Immature natural killer cell (primary cell): ENCODE measurements at places on chromosomes 1 and 21. TPM values are rescaled to one million over a fixed set of nuclear protein-coding genes. Genes with fewer than 3 reads are reported as not detected.

Gene ST6GALNAC5
- not detected for polyA plus RNA-seq

DNA sequence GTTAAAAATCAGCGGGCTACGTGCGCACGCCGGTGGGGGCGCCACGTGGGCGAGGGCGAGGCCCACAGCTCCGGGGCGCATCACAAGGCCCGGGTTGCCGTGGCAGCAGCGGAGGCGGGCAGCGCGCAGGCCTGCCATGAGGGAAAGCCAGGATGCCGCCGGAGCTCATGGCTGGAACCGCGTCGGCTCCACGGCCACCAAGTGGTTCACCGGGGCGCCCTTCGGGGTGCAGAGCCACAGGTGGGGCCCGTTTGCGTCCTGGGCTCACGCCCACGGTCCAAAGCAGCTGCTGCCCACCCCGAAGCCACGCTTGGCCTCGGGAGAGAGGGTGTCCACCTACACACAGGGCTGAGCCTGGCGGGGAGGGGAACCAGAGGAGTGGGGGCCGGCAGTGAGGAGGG is 4.9 kb upstream of the TTC22 start:
- H3K27ac ChIP-seq, result peak overlapping the region; percentile 94
- H3K27me3 ChIP-seq, result no peaks in the 10 kb centered on the region
- no peaks in the 10 kb centered on the region for H3K36me3 ChIP-seq
- DNase-seq, result no peak
- H3K4me1 ChIP-seq, result peaks cover 87% of the 10 kb centered on the region

DNA sequence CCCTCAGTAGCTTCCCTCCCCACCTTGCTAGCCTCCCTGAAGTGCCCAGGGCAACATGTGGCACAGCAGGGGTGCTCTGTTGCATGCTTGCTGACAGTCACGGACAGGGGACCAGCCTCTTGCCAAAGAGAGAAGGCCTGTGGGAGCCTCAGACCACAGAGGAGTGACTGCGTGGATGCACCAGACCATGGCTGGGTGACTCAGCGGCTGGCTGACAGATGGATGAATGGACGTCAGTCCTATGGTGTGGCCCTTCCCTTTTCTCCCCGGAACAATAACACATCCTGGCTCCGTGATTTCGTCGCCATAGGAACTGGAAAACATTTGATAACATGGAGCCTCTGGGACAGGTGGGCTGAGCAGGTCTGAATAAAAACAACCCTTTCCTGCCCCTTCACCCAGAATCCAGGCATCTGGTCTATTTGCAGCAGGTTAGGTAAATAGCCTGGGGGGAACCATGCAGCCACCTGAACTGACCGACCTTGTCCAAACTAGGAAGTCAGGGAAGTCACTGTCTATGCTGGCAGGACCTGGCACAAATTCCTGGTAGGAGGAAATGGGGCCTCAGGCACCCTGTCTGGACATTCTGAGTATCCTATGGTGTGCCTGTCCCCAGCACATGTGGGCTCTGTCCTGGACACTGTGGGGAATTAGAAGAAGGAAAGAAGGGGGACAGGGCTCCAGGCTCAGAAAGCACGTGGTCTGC is 53.3 kb downstream of the NENF start:
- H3K36me3 ChIP-seq, result no peaks in the 10 kb centered on the region
- DNase-seq, result no peak
- peaks cover 3% of the 10 kb centered on the region for H3K27me3 ChIP-seq
- no peak overlapping the region for H3K4me3 ChIP-seq
- H3K4me1 ChIP-seq, result peaks cover 16% of the 10 kb centered on the region

Gene GPATCH4
- polyA plus RNA-seq, result 15.9 TPM

GRCh38 chr1:58895559-58896145 is 111.8 kb upstream of the JUN start:
- peak; percentile 8 for DNase-seq
- H3K4me1 ChIP-seq, result peaks cover 34% of the 10 kb centered on the region
- H3K4me3 ChIP-seq, result peak overlapping the region; percentile 73
- H3K27me3 ChIP-seq, result no peaks in the 10 kb centered on the region
- peak overlapping the region; percentile 73 for H3K27ac ChIP-seq

Gene GALE
- polyA plus RNA-seq, result 39.9 TPM

DNA sequence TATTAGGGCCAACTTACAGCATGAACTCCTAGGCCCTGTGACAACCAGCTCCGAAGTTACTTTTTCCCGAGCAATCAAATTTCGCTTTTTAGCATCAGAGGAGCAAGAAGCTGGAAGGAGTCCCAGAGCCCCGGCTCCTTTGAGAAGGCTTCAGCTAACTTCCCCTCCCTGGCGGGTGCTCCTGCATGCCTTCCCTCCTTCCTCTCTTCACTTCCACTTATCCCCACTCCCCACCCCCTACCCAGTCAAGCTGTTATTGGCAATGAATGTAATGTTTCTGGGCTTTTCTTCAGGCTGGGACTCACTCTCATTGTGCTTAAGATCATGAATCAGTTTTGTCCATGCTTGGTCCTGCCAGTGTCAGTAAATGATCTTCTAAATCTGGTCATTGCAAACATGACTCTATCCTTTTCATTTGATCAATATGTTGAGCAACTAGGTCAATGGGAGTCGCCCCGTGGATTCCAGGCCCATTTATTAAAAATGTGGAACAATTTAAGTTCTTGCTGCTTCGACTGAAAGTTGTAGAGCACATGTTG is 94.5 kb upstream of the TSPAN2 start:
- no peak overlapping the region for H3K27ac ChIP-seq
- no peaks in the 10 kb centered on the region for H3K36me3 ChIP-seq
- no peak overlapping the region for H3K4me3 ChIP-seq

- no peaks in the 10 kb centered on the region for H3K27me3 ChIP-seq
- no peak overlapping the region for H3K4me3 ChIP-seq
- no peak for DNase-seq
- no peaks in the 10 kb centered on the region for H3K36me3 ChIP-seq
Observed at GRCh38 chr1:29802181-29803068, 566.1 kb downstream of the PTPRU start.

Gene CHIT1
- not detected for polyA plus RNA-seq

DNA sequence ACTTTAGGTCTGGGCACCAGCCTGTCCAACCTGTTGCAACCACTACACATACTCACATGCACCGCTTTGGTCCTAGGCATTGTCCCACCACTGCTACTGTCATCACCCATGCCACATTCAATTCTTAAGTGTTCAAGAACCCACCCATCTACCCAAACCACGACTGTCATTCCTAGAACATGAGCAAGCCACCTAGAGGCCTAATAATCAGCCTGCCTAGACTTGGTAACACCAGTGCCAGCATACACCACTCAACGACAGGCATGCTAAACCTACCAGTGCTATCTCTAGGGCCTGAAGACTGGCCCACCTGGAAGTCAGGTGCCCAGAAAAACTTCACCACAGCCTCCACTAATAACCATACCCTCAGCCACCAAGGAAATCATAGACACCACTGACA is 532.8 kb upstream of the DEPDC1 start:
- no peaks in the 10 kb centered on the region for H3K36me3 ChIP-seq
- no peak for DNase-seq
- H3K4me1 ChIP-seq, result no peaks in the 10 kb centered on the region
- no peak overlapping the region for H3K27ac ChIP-seq

- no peaks in the 10 kb centered on the region for H3K4me1 ChIP-seq
- no peak overlapping the region for H3K27ac ChIP-seq
- peaks cover 9% of the 10 kb centered on the region for H3K27me3 ChIP-seq
Observed at GRCh38 chr1:61171974-61172373, 89.6 kb downstream of the NFIA start.

Gene PGLYRP4
- polyA plus RNA-seq, result not detected

Gene KRTAP12-2
- polyA plus RNA-seq, result not detected

DNA sequence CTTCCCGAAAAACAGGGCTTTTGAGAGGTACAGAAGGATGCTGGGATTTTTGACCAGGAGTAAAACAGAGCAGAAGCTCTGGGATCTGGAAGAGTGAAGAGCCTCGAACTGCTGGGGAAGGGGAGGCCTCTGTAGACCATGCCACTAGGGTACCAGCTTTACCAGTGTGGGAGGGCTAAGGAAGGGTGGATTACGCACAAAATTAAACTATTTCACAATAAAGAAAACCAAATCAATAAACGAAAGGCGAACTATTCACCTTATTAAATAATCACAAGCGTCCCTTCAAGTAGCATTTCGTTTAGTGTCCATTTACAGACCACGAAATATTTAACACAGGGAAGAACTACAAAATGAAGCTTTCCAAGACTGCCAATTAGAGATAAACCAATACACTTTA is 723 bp downstream of the CZIB start:
- H3K27me3 ChIP-seq, result peaks cover 14% of the 10 kb centered on the region
- H3K36me3 ChIP-seq, result peaks cover 3% of the 10 kb centered on the region
- H3K4me3 ChIP-seq, result peak overlapping the region; percentile 90
- no peak for DNase-seq
- peak overlapping the region; percentile 92 for H3K27ac ChIP-seq

- H3K27me3 ChIP-seq, result peaks cover 11% of the 10 kb centered on the region
- DNase-seq, result no peak
- peaks cover 82% of the 10 kb centered on the region for H3K4me1 ChIP-seq
- H3K36me3 ChIP-seq, result no peaks in the 10 kb centered on the region
- peak overlapping the region; percentile 46 for H3K27ac ChIP-seq
Observed at GRCh38 chr1:156498432-156499193, 2.0 kb downstream of the MEF2D start.

Gene HPCA
- polyA plus RNA-seq, result not detected

Gene AMY1B
- polyA plus RNA-seq, result not detected

Gene MRPS15
- polyA plus RNA-seq, result 63.8 TPM

- no peaks in the 10 kb centered on the region for H3K4me1 ChIP-seq
- H3K27me3 ChIP-seq, result no peaks in the 10 kb centered on the region
- no peak overlapping the region for H3K4me3 ChIP-seq
- no peak for DNase-seq
- no peak overlapping the region for H3K27ac ChIP-seq
- no peaks in the 10 kb centered on the region for H3K36me3 ChIP-seq
Observed at GRCh38 chr1:221620437-221621384, 121.2 kb downstream of the DUSP10 start.

Gene CFAP45
- not detected for polyA plus RNA-seq

GRCh38 chr1:2344121-2344681 is 47.2 kb downstream of the MORN1 start:
- no peak overlapping the region for H3K27ac ChIP-seq
- no peak for DNase-seq
- no peaks in the 10 kb centered on the region for H3K36me3 ChIP-seq

Gene PTGFR
- not detected for polyA plus RNA-seq

GRCh38 chr1:200211157-200211556 is 183.6 kb downstream of the NR5A2 start:
- no peak overlapping the region for H3K4me3 ChIP-seq
- no peaks in the 10 kb centered on the region for H3K36me3 ChIP-seq
- no peaks in the 10 kb centered on the region for H3K4me1 ChIP-seq
- H3K27ac ChIP-seq, result no peak overlapping the region
- no peak for DNase-seq

Gene RBBP4
- polyA plus RNA-seq, result 314 TPM

Gene CYP4A11
- polyA plus RNA-seq, result not detected
